ENCODE measurements at places on chromosomes 3 and 15. TPM values are rescaled to one million over a fixed set of nuclear protein-coding genes. Genes with fewer than 3 reads are reported as not detected.

DNA sequence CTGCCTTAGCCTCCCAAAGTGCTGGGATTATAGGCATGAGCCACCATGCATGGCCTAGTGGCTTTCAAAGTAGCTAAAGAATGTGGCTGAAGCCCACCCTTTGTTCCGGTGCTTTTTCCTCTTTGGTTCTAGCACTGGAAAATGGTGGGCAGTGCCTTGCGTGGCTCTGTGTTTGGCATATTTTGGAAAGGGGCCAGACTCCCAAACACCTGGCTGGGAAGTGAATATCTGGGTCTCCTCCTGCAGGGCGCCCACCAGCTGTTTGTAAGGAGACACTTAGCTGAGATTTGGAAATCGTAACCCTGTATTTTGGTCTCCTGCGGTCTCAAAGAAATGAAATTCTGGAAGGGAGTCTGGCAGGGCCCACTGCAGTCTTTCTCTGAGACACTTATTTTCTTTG, 336.4 kb downstream of the IL20RB start:
- DNase-seq, result no peak

DNA sequence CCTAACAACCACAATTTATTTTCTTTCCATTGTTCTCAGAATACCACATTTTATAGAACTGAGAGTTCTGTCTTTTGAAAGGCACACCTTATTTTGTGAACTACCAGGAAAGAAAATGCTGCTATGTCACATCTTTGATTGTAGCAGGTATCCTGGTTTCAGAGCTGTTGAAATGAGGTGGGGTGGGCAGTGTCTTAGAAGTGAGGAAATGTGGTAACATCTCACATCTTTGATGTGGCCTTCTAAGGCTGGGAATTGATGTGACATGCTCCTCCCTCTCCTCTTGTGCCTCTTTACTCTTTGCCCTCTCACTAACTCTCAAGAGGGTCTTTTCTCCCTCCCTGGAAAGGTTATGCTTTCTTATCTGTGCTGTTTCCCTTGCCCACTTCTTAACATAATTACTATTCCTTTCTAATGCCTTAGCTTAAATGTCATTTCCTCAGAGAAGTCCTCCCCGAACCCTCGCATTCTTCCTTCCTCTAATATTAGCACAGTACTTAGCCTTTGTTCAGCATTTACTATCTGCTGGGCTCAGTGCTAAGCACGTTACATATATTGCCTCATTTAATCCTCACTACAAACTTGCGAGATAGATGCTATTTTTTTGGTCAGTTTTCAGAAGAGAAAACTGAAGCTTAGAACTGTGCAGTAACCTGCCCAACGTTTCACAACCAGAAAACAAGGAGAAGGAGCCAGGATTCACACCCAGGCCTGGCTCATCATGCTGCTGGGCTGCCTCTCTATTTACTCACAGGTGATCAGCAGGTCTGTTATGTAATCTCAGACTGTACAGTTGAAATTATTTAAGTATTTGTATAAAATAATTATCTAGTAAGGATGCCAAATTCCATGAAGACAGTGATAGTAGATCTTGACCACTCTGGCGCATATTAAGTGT, 24.0 kb upstream of the SPTSSB start:
- no peak for DNase-seq

DNA sequence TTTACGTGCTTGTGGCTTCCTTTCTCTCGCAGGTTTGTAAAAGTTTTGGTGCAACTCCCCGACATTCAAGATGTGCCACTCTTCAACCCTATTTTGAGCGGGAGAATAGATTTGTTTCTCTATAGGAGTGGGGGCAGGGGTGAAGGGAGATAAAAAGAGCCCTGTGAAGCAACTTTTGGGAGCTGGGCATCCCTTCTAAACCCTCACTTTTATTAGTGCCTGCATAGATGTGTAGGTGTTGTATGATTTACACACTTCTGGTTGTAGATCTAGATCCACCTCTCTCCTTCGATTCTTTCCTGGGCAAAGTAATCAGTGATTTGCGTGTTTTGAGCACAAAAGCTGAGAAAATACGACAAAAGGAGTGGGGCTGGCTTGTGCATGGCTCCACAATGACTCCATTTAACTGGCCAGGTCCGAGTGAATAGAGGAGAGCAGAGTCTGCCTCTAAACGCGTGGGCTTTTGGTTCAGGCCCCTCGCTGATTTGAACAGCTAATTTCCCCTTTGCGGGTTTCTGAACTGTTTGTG, 17.7 kb downstream of the SOX2 start:
- no peak for DNase-seq

DNA sequence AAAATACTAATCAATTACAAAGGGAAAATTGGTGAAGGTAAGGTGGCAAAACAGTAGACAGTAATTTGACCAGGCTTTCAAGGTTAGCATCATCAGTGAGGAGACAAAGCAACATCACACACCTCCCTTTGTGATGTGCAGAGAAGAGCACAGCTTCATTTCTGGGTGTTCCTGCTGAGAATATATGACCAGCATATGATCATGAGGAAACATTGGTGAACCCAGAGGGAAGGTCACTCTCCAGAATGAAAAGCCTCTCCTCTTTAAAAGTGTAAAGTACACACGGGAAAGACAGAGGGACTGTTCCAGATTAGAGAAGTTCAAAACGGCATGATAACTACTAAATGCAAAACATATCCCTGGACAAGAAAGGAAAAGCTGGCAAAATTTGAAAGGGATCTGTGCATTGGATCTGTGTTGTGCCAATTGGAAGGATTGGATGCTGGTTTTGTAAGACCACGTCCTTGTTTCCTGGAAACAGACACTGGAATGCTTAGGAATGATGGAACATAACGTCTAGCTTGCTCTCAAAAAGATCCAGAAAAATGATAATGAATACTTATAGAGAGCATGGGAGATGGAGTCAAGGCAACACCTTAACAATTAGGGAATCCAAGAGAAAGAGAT, 80.6 kb upstream of the MITF start:
- no peak for DNase-seq

GRCh38 chr3:129607391-129608068, 1.1 kb upstream of the PLXND1 start:
- DNase-seq, result no peak

GPR62 gene
- not detected for total RNA-seq

DNA sequence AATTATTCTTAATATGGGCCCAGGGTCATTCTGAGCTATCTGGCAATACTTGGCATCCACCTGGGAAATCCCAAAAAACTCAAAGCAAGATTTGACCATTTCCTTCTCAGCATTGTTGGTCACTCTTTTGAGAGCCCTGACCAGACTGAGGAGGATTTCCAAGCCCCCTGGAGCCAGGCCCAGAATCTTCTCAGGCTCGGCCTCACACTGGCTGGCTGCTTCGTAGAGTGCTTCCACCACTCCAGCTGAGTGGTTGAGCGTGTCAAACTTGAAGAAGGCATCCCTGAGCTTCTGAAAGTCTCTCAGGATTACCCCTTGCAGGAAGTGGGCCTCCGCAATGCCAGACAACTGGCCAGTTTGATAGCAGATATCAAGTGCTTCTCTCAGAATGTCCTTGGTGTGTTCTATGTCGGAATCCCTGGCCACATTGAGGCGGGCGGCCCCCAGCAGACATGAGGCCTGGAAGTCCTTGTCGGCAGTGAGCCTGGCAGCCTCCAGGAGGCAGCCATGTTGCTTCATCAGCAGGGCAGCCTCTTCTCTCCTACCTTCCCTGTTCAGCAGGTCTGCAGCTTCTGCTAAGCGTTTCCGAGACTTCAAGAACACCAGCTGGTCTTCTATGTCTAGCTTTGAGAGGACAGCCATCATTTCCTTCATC, 68.9 kb upstream of the DCLK3 start:
- DNase-seq, result no peak

- no peak for DNase-seq
Measured at GRCh38 chr3:134833453-134834163, 38.5 kb downstream of the EPHB1 start.

CTXN2 gene
- not detected for total RNA-seq

Data from activated CD8-positive, alpha-beta memory T cell treated with anti-CD3 and anti-CD28 coated beads, Interleukin-2, amount 10 ng/mL, durations not matched to agents 7 days and 5 days (primary cell).